ENCODE measurements at places on chromosomes 5 and 9.

DNA sequence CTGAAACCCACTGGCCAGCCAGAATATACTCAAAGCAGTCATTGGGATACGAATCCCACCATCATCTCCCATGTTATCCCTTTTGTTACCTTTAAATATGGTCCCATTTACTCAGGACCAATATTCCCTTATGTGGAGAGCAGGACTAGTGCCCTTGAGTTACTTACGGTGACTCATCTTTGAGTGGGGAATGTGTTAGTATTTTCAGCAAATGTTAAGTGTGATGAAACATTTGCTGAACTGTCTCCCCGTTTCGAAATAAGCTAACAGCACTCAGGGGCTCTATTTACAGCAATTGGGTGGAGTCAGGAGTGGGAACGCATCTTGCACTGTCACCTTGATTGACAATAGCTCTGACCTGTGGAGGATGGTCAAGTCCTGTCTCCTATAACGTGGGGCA lies 67.4 kb downstream of the CTSL start:
- DNase-seq, result no peak

- DNase-seq, result no peak
These were observed 239.8 kb downstream of the IRX2 start for GRCh38 chr5:2511706-2512105.

DNA sequence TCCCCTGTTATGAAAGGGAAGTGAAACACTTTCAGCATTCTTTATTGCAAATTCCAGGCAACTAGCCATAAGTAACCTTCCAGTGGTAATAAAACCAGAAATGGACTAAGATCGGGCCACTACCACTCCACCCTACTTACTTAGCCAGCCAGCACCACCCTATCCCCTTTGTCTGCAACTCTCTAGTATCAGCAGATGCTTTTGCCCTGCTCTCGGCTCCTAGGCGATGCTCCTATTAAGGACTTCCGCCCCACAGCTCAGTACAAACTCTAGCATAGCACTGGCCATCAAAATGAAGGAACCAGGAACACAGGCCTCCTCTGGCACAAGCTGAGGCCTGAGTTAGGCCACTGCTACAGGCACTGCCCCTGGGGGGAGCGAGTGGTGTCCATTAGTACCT lies 81.2 kb downstream of the GLDC start:
- no peak for DNase-seq

GRCh38 chr9:78565481-78565880 lies 268.6 kb downstream of the PSAT1 start:
- DNase-seq, result no peak

GRCh38 chr5:6432206-6432605 lies 16.5 kb upstream of the UBE2QL1 start:
- DNase-seq, result no peak

DNA sequence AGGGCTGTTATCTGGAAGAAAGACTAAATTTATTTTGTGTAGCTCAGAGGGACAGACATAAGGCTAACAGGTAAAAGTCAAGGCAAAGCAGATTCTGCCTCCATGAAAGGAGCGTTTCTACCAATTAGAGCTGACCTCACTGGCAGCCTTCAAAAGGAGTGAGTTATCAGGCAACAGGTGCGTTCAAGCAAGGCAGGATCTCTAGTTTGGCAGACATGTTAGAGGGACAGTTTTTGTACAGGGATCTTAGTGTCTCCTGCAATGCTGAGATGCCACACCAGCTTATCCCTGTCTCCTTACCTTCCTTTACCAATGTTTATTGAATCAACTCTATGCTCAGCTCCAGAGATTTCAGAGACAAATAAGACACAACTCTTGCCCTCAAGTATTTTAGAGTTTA lies 73.8 kb downstream of the NRG2 start:
- no peak for DNase-seq
